GM04503 (cell line): ENCODE measurements at places on chromosomes 5 and 9.
A peak's percentile ranks its signal among the peaks of the same experiment; 100 is the strongest.

- no peak for DNase-seq
Observed at GRCh38 chr5:124748687-124749594, 2.5 kb upstream of the ZNF608 start.

GRCh38 chr9:136270173-136270705, 24.6 kb upstream of the QSOX2 start:
- DNase-seq, result no peak

DNA sequence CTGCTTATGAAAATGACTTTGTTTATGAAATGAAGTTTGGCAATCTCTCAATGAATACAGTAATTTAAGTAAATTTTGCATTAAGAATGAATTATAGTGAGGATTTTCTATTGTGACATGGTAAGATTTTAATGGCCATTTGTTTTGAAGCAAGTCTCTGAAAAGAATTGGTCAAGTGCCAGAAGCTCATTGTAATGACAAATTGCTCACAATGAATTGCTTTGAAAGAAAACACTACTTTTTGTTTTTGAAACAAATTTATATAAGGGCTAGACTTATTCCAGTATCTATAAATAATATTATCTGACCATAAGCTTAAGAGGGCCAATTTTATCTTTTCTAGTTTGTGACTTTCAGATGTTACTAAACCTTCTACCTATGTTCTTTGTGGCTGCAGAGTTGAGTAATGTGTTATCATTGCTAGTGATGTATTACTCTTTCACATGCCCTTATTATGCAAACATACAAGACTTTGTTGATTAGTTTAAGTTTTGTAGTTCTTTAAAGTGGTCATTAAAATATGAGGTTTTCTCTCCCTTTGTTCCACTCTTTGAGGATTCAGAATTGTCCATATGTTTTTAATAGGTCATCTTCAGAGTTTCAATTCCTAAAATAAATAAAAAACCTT, 93.0 kb upstream of the ZNF608 start:
- no peak for DNase-seq

DNA sequence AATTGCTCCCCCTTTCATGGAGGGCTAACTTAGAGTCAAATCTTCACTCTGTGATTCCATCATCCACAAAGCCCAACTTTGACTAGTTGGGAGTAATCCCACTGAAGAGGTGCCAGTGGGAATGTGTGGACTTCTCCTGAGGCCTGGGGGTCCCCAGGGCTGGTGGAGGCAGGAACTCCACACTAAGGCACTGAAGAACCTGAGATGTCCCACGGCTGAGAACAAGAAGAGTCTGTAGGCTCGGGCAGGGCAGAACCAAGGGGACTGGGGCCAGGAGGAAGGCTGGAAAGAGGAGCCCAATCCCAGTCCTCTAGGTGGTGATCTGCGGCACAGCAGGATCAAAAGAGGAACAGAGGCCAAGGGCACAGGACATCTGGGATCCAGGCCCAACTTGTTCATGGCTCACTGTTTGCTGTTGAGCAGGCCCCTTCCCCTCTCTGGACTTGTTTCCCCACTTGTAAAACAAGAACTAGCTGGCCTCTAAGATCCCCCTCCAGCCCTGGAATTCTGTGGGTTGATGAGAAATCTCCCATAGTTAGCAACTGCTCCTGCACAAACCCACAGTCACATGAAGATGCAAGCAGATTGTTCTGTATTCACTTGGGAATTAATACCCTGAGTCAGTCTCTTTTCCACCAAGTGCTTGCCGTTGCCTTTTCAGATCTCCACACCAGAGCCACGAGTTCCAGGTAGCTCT, 32.7 kb upstream of the ALDH1B1 start:
- peak; percentile 18 for DNase-seq

- DNase-seq, result no peak
Observed at GRCh38 chr5:25241981-25242380, 597.2 kb upstream of the CDH10 start.

- DNase-seq, result no peak
Observed at GRCh38 chr5:124880903-124881697, 134.7 kb upstream of the ZNF608 start.

- no peak for DNase-seq
Observed at GRCh38 chr9:111868475-111868874, 28.1 kb upstream of the UGCG start.

- no peak for DNase-seq
Observed at GRCh38 chr5:143916451-143916850, 104.5 kb downstream of the HMHB1 start.

DNA sequence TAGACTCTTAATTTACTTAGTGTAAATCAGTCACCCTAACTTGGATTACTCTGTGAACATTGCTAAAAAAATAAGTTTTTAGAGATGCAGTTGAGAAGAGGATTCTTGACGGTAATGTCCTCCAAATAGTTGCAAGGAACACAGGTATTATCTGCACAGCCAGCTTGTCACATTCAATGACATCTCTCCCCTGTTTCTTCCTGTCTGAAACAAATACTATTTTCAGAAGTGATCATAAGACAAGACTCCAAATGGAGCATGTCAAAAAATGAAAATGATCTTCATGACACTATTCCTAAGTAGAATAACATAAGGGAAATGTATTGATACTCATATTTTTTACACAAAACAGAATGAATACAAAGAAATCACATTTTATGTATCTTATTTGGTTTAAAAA, 227.9 kb upstream of the CHD1 start:
- DNase-seq, result no peak

GRCh38 chr5:161261668-161262323, 284.7 kb downstream of the GABRB2 start:
- DNase-seq, result no peak

- no peak for DNase-seq
Observed at GRCh38 chr5:134136221-134136631, 21.7 kb downstream of the TCF7 start.

- DNase-seq, result peak; percentile 19
Observed at GRCh38 chr5:7878381-7878873, 9.5 kb downstream of the MTRR start.

DNA sequence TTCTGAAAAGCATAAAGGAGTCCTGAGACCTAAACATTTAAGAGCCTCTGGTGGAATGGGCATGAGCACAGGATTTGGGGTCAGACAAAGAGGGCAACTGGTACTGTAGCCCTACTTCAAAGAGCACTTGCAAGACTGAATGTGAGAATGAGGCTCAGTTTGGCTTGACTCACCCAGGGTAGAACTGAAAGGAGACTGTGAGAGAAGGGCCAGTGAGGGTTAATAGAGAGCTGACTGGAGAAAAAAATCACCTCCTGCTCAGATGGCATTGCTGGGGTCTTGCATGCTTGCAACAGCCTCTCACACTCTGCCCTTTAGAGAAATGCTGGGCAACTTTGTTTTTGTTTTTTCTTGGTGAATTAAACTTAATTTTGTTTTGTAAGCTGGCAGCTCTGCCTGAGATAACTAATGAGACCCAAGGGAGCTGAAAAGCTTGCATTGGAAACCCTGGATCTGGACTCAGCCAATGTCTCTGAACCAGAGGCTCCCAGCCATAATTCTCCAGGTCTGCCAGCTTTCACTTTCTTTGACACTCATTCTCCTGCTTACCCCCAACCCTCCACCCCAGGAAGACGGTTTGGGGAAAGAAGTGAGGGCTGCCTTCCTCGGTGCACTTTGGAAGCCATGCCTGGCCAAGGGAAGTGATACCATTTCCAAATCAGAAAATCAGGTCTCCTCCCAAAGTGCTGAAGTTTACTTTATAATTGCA, 161.1 kb upstream of the PANK3 start:
- DNase-seq, result no peak

DNA sequence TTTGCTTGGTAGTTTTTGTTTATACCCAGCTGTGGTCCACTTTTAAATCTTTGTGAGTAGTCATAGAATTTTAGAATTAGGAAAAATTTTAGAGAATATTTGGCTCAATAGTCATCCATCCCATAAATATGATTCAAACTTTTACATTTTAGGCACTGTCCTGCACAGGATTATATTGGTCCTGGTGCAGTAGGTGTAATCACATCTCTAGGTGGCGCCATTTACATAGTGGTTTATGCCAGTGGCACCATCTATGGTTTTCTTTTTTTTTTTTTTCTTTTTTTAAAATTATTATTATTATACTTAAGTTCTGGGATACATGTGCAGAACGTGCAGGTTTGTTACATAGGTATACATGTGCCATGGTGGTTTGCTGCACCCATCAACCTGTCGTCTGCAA, 260.7 kb upstream of the KCNN2 start:
- no peak for DNase-seq

DNA sequence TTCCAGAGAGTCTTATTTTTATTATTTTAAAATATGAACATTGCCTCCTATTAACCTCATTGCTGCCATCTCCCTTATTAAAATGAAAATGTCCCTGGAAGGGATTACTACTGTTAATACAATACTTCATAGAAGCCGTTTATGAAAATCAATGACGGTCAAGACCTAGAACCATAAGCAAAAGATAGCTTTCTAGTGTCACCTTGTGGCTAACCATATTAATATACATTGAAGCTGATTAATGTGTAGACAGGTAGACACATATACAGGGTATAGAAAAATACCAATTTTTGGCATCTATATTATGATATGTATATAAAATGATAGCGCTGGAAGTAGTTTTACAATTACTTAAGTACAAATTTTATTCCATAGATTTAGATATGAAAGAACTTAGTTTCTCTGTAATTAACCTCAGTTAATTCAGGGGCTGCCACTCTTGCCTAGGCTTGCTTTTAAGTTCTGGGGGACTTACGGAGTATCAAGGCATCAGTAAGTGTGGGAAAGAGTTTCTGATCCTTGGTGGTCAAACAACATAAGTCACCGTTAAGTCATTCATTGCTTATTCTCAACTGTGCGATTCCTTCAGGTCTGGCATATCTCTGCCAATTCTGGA, 2.5 kb upstream of the YTHDC2 start:
- DNase-seq, result no peak

GRCh38 chr5:62144401-62145022, 161.5 kb upstream of the KIF2A start:
- DNase-seq, result peak; percentile 6

DNA sequence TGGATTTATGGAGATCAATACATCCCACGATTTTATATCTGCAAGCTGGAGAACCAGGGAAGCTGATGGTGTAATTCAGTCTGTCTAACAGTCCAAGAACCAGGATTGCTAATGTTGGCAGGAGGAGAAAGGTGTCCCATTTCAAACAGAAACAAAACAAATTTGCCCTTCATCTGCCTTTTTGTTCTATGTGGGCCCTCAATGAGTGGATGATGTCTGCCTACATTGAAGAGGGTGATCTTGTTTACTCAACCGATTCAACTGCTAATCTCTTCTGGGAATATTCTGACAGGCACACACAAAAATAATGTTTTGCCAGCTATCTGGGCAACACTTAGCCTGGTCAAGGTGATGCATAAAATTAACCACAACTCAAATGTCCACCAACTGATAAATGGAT, 65.1 kb upstream of the IL33 start:
- DNase-seq, result no peak

DNA sequence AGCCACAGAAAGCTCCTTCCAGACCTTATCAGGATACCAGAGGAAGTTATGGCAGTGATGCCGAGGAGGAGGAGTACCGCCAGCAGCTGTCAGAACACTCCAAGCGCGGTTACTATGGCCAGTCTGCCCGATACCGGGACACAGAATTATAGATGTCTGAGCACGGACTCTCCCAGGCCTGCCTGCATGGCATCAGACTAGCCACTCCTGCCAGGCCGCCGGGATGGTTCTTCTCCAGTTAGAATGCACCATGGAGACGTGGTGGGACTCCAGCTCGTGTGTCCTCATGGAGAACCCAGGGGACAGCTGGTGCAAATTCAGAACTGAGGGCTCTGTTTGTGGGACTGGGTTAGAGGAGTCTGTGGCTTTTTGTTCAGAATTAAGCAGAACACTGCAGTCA, 70.8 kb upstream of the ENTREP1 start:
- no peak for DNase-seq

DNA sequence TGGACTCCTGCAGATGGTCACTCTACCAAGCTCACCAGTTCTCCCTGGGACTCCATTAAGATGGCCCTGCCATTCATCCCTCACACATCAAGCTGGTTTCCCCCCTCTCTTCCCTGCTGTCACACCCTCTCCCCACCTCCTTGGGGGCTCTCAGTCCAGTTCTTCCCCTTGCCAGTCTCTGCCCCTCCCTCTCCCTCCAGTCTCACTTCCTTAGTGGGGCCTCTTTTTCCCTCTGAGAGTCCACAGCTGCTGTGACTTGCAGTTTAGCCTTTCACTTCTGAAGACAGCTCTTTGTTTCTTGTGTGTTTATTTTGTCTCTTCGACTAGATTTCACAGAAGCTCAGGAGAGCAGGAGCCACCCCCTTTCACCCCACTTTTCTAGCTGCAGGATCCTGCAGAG, 10.5 kb downstream of the DOCK2 start:
- no peak for DNase-seq

- DNase-seq, result no peak
Observed at GRCh38 chr5:7754997-7755596, 95.8 kb downstream of the CFAP90 start.

- DNase-seq, result no peak
Observed at GRCh38 chr9:93260263-93261066, 76.5 kb downstream of the WNK2 start.

- DNase-seq, result no peak
Observed at GRCh38 chr9:75149841-75150241, 61.5 kb downstream of the OSTF1 start.

DNA sequence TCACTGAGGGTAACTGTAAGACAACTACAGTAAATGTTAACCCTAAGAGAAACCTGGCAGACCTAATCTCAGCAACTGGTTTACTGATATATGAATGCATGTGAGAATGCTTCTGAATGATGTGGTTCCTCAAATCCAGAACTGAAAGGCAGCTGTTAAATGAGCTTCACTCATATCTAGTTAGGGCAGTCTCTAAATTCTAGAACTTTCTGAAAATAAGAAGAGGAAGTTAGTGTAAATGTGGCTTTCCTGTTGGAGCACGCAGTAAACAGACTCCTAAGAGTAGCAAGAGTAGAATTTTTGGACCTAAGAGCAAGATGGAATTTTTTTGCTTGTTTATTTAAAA, 117.9 kb upstream of the KCNN2 start:
- no peak for DNase-seq

GRCh38 chr5:54944364-54944763, 41.0 kb downstream of the ESM1 start:
- DNase-seq, result no peak

DNA sequence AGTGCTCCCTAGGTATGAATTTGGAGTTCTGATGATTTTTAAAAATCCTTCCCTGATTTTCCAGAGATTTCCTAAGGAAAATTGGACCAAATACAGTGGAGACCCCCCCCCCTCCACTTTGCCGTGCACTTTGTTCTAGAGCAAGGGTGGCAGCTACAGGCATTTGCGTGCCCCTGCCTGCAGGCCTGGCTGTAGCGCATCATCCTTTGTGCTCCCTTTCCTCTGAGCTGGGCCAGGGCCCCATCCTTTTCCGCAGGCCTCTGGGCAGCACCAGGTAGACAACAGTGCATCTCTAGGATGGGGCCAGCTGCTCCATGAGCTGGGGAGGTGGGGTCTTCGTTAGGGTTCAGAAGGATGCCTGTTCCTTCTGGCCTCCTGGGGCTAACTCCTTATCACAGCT, 39.6 kb downstream of the TRIO start:
- DNase-seq, result no peak

- DNase-seq, result no peak
Observed at GRCh38 chr9:134501761-134502265, 139.8 kb upstream of the COL5A1 start.

- no peak for DNase-seq
Observed at GRCh38 chr5:172477466-172477865, 23.1 kb upstream of the SH3PXD2B start.
